ENCODE measurements at places on chromosomes 7 and 10. TPM values are rescaled to one million over a fixed set of nuclear protein-coding genes. Genes with fewer than 3 reads are reported as not detected.

The ARID5B gene
- 40.3 TPM for total RNA-seq

The FAM25A gene
- total RNA-seq, result not detected

The RABGEF1 gene
- total RNA-seq, result 49.1 TPM

The MRLN gene
- not detected for total RNA-seq

The ELN gene
- 6.9 TPM for total RNA-seq

The DNA2 gene
- total RNA-seq, result 6.2 TPM

The PLEKHS1 gene
- not detected for total RNA-seq

The ACBD7 gene
- 0.85 TPM for total RNA-seq

The IGF2BP3 gene
- total RNA-seq, result 20.3 TPM
